NCI-H1105 (cell line): ENCODE measurements at places on chromosomes 5 and 9.

DNA sequence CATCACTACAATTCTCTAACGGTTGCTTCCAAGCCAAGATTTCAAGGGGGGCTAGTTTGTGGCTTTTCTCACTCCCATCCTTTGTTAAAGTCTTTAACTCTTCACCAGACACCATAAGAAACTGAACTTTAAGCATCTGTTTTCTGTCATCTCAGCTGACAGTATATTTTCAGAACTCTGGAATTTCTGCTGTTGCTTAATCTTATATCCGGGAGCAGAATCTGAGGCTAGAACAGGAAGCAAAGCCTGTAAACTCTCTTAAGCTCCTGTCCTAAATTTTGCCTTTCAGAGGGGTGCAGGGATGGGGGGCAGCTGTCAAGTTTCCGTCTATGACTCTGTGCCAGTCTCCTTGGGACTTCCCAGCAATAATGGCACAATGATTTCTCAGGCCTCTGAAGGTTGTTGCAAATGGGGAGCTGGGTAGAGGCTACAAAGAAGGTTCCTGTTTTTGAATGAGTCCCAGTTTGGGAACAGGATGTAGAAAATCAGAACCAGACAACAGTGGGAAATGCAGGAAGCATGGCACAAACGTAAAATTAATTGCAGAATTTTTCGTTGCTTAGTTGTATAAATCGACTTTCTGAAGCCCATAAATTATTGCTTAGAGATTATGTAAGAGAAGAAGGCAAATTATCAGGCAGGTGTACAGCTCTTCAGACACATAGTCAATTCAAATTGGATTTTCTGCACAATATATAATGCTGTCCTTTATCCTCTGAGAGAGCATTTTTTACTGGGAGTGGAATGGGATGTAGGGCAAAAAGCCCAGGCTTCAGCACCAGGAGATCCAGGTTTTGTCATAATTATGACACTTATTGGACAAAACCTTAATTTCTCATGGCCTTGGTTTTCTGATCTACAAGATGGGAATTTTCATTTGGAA is 430.9 kb downstream of the DMAC1 start:
- DNase-seq, result peak; percentile 14

GRCh38 chr5:14906628-14907027 is 35.0 kb upstream of the ANKH start:
- no peak for DNase-seq

DNA sequence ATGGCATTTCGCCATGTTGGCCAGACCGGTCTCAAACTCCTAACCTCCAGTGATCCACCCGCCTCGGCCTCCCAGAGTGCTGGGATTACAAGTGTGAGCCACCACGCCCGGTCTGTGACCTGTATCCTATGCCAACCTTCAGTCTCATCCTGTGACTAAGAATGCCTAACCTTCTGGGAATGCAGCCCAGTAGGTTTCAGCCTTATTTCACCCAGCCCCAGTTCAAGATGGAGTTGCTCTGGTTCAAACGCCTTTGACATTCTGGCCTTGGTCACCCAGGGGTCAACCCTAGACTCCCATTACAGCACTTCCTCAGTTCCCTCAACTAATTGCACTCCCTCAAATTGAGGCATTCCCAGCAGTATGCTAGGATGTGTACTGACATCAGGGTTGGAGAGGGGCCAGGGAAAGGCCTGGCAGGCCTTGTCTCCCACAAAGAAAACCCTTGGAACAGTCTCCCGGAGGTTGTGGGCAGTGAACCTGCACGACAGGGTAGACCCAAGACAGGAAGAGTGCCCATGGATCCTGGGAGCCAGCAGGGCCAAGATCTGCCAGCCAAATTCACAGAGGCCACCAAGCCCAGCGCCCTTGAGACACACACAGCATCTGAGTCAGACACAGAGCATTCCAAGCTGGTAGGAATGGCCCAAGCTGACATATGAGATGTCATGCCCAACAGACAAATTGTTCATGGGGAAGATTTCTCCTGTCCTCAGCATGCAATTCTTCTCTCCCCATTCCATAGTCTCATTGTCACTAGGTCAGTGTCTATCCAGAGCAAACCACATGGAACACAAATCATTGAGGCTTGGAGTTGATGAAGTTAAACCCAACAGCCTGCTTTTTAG is 24.9 kb upstream of the SMU1 start:
- no peak for DNase-seq

DNA sequence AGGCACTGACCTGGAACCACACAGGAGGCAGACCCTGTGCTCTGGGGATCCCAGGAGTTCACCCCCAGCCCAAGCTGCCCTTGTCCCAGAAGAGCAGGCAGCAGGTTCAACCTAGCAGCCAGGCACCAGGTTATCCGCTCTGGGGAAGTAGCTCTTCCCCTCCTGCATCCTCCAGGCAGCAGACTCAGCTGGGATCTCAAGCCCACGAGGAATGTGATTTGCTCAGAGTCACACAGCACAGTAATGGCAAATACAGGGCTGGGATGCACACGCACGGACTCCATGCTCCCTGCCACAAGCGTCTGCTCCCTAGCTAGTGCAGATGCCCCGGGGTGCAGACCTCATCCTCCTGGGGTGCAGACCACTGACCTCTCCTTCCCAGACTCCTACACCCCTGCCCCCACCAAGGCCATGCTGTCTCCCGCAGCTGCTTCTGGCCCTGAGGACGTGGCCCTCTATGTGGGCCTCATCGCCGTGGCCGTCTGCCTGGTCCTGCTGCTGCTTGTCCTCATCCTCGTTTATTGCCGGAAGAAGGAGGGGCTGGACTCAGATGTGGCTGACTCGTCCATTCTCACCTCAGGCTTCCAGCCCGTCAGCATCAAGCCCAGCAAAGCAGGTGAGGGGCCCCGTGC is 25.5 kb downstream of the HK3 start:
- DNase-seq, result no peak

DNA sequence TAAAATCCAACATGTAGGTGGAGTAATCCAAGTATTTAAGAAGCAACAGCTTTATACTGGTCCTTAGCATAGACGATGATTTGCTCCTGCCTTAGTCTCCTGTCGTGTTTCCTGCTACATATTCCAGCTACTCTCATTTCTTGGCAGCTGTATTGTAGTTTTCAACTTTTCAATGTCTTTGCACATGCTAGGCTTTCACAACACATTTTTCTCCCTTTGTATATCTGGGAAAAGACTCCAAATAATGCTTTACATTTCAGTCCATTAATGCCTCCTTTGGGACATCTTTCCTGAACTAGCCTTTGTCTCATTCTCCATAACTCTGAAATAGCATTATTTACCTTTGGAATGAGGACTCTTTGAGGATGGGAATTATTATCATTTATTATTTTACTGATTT is 508.0 kb downstream of the PTPRD start:
- DNase-seq, result no peak

DNA sequence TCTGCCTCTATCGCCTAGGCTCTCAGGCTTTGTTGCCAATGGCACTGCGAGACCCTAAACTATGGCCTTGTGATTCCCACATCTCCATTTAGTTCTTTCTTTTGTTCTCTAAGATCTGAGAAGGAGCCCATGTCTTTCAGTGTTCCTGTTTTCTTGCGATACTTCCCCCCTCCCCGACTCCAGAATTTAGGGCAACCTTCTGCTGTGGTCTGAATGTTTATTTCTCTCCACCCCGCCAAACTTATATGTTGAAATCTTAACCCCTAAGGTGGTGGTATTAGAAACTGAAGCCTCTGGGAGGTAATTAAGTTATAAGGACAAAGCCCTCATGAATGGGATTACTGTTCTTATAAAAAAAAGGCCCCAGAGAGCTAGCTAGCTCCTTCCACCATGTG is 6.4 kb downstream of the TMC1 start:
- no peak for DNase-seq

- DNase-seq, result peak; percentile 27
Measured at GRCh38 chr5:166716856-166717492, 1574.5 kb upstream of the WWC1 start.

GRCh38 chr9:134177624-134178393 is 13.4 kb upstream of the RNU6ATAC start:
- DNase-seq, result no peak

- DNase-seq, result no peak
Measured at GRCh38 chr5:56078278-56079156, 83.8 kb upstream of the IL6ST start.

- DNase-seq, result no peak
Measured at GRCh38 chr5:19179571-19179970, 808.4 kb downstream of the CDH18 start.

GRCh38 chr5:81755320-81755719 is 4.4 kb upstream of the SSBP2 start:
- no peak for DNase-seq

DNA sequence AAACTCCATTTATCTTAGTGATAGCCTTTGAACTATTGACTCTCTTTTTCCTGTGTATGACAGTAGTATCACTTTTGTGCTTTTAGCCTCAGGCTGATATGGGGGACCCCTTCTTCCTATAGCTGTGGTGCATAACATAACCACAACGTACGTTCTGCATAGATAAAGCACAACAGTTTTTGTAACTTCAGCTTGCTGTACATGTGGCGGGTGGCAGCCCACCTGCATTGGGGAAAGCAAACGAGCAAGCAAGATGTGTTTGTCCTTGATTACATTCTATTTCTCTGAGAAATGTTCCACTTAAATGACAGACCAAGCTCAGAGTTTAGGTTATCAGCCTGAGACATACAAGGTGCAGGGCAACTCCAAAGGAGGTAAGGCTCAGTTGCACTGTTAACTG is 309.4 kb downstream of the KDM4C start:
- no peak for DNase-seq

DNA sequence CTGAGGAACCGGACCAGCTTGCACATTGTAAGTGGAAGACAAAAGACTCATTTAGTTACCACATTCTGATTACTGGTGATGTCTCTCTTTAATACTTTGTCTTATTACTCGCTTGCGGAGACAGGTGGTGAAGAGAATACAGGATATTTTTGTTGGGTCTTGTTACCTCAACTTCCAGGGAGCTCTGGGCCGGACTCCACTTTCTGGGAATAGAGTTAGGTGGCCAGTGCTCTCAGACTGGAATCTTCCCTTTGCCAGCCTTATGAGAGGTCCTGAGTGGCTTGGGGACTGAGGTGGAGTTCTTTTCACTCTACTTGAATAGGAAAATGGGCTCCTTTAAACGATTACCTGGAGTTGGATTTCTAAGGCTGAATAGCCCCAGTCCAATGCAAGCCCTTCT is 33.3 kb upstream of the SPRY4 start:
- DNase-seq, result no peak

GRCh38 chr5:127567026-127567768 is 49.8 kb downstream of the PRRC1 start:
- DNase-seq, result no peak

GRCh38 chr9:14752871-14753270 is 30.3 kb upstream of the CER1 start:
- no peak for DNase-seq

DNA sequence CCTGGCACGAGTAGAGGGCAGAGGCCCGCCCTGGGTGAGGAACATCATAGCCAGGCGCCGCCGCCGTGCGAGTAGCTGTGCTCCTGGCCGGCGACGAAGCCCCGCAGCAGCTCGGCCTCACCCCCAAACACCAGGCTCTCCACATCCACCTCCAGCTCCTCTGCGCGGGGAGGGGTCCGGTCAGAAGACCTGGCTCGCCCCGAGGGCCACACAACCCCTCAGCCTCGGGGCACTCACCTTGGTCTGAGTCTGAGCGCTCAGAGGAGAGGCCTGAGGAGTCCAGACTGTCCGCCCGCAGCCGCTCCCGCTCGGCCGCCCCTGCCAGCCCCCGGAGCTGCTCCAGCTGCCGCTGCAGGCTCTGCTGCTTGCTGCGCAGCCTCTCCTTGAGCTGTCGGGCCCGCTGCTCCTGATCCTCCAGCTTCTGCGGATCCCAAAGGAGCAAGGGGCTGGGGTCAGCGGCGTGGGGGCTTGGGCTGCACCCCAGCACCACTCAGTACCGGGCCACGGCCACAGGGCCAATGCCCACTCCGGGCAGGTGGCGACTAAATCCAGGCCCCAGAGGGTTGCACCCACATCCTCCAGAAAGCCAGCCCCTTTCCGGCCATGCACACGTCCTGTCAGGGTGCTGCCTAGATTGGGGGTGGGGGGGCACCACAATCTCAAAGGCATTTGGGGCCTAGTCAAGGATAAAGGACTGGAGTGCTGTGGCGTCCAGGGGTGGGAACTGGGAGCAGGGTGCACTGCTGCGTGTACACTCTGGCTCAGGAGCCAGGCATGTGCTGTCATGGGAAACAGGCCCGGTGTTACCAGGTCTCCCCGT is 3.9 kb downstream of the MXD3 start:
- DNase-seq, result no peak

- DNase-seq, result no peak
Measured at GRCh38 chr5:72709341-72709740, 107.1 kb upstream of the TNPO1 start.

DNA sequence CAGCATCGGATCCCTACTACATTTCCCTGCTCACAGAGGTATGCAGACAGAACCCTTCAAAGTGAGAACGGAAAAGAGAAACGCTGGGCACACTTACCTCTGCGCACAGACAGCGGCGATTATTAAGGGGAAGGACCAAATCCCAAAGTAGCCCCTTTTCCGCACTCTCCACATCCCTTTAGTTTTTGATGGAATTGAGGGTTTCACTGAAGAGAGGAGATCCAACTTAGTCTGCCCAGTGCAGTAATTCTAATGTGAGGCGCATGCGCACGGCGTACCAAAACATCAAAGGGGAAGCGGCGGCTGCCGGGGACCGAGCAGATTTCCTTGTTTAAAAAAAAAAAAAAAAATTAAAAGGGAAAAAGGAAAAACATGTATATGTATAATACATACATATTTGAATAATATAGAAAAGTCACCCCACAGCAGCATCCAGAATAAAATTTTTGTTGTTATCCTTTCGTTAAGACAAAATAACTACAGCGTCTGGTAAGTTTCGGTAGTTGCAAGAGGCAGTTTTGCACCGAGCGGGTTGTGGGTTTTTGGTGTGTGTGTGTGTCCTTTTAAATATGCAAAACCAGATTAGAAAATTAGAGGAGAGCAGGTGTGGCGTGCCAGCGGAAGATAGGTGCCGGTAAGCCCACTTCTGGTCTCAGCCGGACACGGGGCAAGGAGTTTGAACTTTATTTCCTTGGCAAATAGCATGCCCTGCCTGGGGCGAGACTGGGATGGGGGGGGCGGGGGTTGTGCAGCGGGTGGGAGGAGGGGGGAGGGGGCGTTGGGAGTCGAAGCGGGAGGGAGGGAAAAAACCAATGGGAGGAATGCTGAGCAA is at the start of gene GABRB2:
GABRB2 (minus strand) TSS at position 256 of the 832 bp plus-strand sequence; CDS start at position 174, 82 bp downstream.
- DNase-seq, result peak; percentile 5

DNA sequence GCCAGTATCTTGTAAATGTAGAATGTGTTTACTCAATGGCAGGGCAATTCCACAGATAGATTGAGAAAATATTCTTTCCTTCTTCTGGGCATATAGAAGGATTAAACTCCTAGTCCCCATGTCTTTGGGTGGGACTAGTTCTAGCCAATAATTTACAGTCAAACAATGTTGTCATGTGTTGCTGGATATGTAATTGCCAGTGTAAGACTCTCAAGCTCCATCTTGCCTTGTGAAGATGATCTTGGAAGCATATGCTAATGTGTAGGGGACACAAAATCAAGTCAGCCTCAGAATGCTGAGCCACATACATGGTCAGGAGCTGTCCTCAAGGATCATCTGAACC is 386.9 kb downstream of the CETN3 start:
- no peak for DNase-seq

DNA sequence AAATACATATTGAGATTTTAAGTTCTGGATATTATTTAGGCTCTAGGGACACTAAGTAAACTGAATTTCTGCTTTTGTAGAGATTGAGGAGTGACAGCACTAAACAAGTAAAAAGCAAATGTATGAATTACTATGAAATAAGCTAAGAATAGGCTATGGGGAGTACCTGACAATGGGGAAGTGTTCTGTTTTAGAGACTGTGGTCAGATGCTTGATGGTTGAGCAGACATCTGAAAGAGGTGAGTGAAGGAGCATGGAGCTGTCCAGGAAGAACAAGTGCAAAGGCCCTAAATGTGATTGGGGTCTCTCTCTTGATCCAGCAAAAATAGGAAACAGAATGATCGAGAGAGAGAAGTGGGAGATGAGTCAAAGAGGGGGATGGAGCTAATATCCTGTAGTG is 111.7 kb downstream of the JAKMIP2 start:
- DNase-seq, result no peak
